ENCODE measurements at places on chromosomes 4 and X. TPM values are rescaled to one million over a fixed set of nuclear protein-coding genes. Genes with fewer than 3 reads are reported as not detected.

Gene SPOCK3
- total RNA-seq = 1.3 TPM

Gene SYAP1
- 59.0 TPM for total RNA-seq

Gene ATP2B3
- total RNA-seq = 0.11 TPM

Gene CPEB2
- 3.5 TPM for total RNA-seq

Gene AWAT2
- not detected for total RNA-seq

Gene SMARCA1
- 183 TPM for total RNA-seq

Gene RHOXF2B
- total RNA-seq = not detected

Gene BEX5
- total RNA-seq = 26.8 TPM

Gene VCX3B
- total RNA-seq = not detected

Gene BTK
- not detected for total RNA-seq

Gene CHIC2
- 15.6 TPM for total RNA-seq

Gene ADAM29
- total RNA-seq = not detected

Gene FBXW7
- total RNA-seq = 49.3 TPM

Gene MAGEB17
- 0.19 TPM for total RNA-seq

Gene DNAAF6
- not detected for total RNA-seq

Gene BMPR1B
- total RNA-seq = 21.1 TPM

GRCh38 chr4:53101191-53101581 is 239.1 kb downstream of the RASL11B start:
- DNase-seq = no peak

DNA sequence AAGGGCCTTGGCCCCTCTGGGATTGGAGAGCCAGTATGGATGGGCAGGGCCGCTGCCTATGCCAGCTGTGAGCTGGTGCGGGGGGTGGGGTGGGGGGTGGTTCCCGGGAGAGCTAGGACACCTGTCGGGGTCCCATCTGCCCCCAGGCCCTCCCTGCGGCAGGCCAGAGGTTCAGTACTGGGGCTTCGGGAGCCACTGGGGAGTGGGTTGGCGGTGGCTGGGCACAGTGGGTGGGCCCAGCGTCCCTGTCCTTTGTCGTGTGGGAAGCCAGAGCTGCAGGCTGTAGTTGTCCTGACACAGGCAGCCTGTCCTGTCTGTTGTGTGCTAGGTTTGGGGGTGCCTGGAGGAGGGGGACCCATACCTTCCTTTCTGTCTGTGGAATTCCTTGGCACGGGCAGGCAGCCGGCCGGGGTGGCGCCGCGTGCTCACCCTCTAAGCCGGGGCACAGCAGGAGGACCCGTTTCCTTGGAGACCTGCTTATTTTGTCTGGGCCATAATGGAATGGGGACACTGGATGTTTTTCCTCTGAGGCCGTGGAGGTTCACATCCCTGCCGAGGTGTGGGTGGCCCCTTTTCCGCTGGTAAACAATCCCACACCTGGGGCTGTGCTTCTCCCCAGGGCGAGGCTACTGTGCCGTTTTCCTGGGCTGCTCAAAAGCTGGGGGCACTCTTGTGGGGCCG is 14.8 kb downstream of the DOK7 start:
- no peak for DNase-seq

- DNase-seq = no peak
Observed at GRCh38 chr4:7906171-7906701, 33.4 kb downstream of the AFAP1 start.

DNA sequence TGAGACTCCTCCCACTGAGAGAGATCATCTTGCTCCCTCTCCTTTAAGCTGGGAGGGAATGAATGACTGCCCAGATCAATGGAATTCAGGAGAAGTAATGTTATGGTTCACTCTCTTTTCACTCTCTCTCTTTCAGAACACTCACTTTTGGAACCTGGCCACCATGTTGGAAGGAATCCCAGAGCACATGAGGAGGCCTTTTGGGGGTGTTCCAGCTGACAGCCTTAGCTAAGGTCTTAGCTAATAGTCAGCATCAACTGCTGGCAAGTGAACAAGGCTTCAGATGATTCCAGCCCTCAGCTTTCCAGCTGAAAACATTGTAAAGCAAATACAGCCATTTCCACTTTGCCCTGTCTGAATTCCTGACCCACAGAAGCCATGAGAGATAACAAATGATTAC is 124.0 kb upstream of the CLNK start:
- no peak for DNase-seq

DNA sequence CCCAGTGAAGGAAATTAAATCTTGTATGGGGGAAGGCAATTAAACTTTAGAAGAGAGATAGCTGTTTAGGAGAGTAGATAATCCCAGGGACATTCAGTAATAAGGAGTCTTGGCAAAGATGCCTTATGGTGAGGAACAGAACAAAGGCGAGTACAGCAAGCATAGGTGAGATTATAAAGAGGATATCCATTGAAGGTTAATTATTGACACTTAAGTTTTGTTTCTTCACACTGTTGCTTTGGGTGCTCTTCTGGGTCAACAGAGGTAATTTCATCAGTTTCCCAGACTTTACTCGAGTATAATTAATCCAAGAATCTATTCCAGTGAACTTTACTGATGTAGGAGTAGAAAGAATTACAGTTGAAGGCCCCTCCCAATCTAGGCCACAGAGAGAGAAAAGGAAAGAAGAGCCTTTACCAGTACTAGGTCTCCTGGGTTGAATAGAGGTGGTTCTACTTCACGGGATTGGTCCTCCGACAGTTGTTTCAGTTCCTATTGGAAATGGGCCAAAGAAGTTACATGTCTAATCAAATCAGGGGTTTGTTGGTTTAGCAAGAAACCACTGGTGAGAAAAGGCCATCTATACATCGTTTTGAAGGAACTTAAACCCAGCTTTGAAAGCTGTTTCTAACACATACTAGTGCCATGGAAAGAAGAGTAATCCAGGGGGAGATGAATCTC is 27.2 kb downstream of the EPGN start:
- no peak for DNase-seq

DNA sequence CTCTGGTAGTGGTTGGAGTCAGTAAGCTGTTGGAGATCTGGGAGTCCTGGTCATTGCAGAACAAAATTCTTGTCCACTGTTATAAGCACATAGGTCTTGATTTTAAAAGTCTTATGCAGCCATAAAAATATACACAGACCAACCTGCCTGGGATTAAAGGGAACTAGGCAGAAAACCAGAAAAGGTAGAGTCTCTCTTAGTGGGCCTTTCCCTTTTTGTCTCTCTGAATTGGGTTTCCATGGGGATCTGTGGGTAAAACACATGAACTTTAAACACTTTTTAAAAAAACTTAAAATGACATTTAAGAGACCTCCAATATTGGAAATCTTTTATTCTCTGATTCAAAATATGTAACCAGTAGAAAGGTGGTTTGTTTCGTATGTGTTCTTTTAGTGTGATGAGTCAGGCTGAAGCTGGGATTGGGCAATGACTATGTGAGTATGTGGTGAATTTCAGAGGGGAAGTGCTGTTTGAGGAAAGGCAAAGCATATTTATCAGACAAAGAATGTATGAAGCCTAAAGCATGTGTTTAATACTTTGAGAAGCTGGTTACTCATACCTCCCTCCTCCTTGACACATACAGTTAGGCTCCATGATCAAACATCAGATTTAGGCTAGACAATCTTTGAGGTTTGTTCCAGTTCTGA is 29.6 kb downstream of the SLC16A2 start:
- no peak for DNase-seq

DNA sequence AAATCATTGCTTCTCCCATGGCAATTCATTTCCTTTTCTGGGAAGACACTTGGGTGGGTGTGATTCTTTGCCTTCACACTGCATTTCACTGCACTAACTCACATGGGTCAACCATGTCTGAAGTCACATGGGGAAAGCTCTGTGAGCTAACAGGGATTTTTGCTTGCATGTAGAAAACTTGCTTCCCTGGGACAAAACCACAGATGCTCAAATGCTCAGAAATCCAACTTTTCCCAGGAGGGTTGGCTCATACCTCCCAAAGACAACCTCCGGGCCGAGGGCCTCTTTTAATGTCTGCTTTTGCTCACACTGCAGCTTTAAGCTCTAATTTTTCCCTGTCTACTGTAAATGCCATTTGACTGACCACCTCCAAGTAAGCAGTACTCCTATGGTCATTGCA is 1695.2 kb downstream of the STIM2 start:
- no peak for DNase-seq

DNA sequence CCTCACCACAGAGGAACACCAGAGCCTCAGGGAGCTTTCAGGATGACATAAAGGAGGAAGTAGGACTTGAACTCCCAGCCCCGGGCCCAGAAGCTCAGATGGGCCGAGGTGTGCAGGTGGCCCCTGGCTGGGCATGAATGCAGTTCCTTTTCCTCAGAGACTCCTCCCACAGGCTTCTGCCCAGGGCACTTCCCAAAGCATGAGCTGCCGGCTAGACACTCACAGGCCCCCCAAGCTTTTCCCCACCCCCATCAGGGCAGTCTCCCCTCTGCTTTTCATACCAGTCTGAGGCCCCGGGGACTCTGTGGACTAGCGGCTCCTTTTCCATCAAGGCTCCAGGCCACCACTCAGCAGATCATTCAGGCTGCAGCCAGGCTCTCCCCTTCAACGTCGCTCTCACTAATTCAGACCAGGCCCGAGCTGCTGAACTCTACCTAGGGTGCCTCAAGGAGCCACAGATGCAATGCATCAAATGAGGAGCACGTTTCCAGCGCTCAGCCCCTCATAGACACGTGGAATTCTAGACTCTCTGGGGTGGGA is 36.9 kb downstream of the HMX1 start:
- DNase-seq = no peak

DNA sequence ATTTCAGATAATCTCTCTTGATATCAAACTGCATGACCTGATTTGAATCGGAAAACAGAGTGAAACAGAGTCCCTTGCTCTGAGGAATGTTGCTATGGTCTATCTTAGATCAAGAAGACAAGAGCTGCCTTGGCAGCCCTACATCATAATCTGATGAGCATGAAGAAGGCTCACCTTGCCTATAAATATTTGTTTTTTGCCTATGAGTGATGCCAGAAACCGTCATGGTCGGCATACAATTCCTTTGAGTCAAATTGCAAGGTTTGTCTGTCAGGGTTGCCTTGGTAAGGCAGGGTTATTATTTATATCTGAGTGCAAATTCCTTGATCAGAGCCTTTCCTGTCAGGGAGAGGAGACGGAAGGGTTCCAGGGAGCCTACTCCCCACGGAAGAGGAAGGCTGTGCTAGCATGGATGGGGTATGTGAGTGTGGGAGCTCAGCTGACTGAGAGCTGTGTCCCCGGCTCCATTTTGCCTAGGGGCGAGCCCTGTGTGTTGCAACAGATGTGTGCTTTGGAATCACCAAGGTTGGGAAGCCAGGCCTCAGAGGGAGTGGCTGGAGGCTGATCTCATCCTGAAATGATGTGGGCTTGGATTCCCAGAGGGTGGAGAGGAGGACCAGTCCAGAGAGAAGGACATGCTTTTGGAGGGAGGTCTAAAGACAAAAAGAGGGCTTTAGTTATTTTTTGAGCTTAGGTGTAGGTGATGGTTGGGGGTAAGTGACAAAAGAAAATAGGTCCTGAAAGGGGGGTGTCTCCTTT is 43.6 kb downstream of the RTL9 start:
- no peak for DNase-seq

DNA sequence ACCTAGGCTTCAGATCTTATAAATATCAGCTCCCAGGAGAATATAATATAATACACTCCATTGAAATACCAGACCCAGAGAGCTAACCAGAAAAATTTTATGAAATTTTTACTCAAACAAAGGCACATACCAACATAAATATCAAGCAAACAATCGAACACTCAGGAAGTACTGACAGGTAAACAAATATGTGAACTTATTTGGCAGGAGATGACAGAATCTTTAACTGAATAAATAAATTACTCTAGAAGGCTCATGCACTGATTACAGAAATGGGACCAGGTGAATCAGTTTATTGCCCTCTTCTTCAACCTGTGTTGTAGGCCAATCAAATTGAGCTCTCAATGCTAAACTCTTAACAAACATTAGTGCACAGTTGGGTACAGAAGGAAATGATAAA is 225.2 kb upstream of the PABPC4L start:
- DNase-seq = no peak

DNA sequence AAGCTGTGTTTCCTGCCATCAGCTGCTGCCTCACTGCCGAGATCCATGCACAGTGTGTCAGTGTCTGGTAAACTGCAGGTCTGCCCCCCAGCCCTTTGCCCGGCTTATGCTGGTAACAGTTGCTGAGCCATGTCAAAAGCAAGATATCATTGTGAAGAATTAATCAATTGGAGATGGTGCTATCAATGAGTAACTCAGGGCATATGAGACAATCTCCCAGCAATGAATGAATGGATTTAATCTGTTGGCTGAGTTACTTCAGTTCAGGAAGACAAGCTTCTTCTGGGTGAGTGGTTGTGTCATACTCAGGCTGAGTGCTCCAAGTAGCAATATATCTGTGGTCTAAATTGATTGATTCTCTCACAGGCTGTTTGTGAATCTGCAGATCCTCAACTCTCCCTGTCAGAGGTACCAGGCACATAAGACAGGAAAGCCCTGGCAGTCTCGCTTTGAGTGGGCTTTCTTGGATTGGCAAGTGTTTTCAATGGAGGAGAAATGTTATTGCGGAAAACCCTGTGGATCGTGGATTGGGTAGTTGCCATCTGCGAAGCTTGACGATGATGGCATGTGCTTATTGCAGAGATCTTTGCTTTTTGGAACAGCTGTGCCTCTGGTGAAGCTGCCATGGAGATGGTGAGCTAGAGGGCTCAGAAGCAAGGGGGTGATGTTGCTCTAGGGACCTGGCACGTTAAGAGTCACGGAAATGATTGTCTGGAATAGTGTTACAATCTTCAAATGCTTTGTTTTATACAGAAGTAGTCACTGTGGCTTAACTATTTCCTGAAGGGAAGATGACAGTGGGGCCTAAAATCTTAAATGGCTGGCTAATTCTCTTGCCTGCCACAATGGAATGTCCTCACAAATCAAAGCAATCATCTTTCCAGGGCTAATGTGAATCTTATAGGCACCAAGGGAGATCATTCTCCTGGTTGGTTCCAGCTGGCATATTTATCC is 147.6 kb upstream of the TBC1D9 start:
- DNase-seq = no peak

GRCh38 chr4:136495076-136495475 is 1037.2 kb downstream of the PCDH18 start:
- DNase-seq = no peak

- DNase-seq = no peak
Observed at GRCh38 chr4:880684-881405, 51.3 kb downstream of the GAK start.

- no peak for DNase-seq
Observed at GRCh38 chrX:53383376-53384076, 38.9 kb downstream of the SMC1A start.

DNA sequence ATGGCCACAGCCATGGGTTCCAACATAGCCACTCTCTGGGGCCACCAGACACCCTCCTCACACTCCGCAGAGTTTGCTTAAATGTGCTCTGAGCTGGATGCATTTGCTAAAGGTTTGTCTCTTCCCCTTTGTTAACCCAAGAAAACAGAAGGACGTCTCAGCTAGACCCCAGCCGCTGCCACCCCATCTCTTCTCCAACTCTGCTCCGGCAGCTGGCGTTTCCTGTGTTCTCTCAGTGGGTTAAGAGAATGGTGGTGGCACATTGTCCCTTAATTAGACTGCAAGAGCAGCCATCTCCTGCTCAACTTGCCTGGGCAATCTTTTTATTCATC is 43.7 kb upstream of the FAM9C start:
- DNase-seq = no peak

All from progenitor cell of endocrine pancreas (in vitro differentiated cells).